Umbilical cord (tissue), 2 donors: ENCODE measurements at places on chromosomes 12 and 14. TPM values are rescaled to one million over a fixed set of nuclear protein-coding genes. Genes with fewer than 3 reads are reported as not detected.
A peak's percentile ranks its signal among the peaks of the same experiment; 100 is the strongest.

DNA sequence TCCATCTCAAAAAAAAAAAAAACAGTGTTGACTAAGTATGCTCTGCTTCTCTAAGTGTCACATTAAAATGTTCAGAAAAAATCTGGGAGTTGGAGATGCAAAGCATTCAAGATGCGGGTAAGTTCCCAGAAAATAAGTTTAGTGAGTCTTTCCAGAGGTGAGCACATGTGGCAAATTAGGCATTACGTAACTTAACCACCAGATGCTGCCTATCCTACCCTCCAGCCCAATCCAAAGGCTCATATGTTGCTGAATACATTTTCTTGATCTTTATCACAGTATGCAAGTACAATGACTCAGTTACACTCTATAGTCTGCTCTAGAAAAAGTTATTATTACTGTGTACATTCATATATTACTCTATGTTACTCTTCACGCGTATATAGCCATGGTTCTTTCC lies 3.6 kb downstream of the SLC2A14 start:
- DNase-seq, result no peak

Gene BCL2L2
- 20.0 TPM for total RNA-seq

GRCh38 chr14:22472935-22473854 lies 115.8 kb downstream of the DAD1 start:
- peak; percentile 52 for DNase-seq

DNA sequence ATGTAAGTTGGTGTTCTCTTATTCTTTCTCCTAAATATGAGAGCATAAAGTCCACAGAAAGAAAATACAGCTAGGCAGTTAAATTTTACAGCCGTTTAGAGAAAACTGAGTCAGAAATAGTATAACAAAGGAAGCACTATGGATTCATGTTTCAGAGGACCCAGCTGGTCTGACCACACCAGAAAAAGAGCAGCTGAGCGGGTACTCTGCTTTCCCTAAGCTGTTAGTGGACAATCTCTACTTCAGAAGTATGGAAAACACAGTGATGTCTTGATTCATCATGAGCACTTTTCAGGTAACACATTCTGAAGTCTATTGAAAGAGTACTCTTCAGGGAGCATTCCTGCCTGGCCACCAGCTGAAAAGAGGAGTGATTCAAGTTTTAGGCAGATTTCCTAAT lies 12.4 kb downstream of the PPM1H start:
- no peak for DNase-seq

Gene C1QL4
- total RNA-seq, result 1.4 TPM
